ENCODE measurements at places on chromosomes 2 and 18.

DNA sequence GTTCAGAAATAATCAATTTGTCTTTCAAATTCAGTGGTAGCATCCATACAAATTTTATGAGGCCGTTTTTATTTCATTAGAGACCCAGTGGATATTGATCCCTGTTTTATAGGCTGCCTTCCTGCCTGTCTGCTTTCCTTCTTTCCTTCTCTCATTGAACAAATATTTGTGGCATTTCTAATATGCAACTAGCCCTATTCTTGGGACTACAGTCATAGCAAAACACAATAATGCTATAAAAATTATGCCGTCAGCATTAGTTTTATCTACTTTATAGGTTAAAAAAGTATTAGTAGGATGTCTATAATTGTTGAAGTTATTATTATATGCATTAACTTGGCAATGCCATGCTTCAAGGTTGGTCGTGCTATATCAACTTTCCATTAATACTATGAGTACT is 2037.8 kb upstream of the LRRTM1 start:
- no peak for DNase-seq

DNA sequence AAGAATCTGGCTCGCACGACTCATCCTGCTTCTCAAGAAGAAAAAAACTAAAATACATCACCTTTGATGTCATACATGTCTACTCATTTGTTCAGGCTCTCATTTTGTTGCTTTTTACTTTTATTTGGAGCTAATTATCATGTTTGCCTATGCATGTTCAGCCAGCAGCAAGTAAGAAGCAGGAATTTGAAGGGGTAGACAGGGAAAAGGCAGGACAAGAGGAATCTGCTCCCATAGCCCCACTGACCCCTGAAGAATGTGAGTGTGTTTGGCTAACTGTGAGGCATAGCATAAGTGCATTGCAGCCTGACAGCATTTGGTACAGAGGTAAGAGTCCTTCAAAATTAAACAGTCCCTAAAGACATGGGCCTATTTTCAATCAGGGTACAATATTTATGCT is 72.7 kb downstream of the NYAP2 start:
- no peak for DNase-seq

GRCh38 chr2:186339716-186340115 is 146.3 kb upstream of the ZC3H15 start:
- DNase-seq, result no peak

DNA sequence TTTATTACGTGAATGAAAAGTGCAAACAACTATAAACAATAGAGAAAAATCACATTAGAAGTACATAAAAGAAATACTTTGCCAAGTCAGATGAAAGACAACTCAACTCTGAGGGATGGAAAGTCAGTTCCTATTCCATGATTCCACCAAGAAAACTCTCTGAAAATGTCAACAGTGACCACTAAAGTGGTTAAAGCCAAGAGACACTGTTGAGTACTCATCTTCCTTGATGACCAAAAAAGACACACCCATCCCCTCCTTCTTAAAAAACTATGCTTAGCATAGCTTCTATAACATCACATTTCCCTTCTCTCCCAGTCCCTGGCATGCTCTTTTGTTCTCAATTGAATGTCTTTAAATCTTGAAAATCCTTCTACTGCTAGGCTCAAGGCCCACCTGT is 160.0 kb downstream of the TCF4 start:
- no peak for DNase-seq

DNA sequence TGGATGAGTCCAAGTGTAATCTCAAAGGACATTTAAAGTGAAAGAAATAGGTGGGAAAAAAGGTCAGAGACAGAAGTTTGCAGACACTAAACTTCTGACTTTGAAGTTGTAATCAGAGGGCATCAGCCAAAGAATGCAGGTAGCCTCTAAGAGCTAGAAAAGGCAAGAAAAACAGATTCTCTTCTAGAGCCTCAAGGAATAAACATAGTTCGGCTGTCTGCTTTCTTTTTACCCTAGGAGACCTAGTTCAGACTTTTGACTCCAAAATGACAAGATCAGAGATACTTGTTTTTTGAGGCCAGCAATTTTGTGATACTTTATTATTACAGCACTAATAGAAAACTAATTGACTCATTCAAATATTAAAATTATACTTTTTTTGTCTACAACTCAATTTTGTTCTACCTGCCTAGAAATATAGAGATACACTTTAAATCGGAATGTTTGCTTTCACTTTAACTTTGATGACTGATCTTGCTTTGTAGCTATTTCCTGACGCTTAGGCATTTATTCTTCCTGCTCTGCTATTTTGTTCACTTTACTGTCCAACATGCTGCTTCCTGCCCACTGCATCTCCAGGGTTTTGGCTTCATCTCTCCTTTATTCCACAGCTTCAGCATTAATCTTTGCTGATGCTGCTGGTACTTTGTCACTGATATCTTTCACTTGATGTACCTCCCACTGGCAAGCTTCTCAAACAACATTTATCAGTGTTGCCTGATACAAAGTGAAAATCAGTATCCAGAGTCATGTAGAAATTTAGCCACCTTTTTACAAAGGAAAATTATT is 272.5 kb downstream of the DSEL start:
- no peak for DNase-seq

GRCh38 chr2:207437524-207438143 is 92.1 kb upstream of the CREB1 start:
- no peak for DNase-seq
